ENCODE measurements at places on chromosomes 1 and 21. TPM values are rescaled to one million over a fixed set of nuclear protein-coding genes. Genes with fewer than 3 reads are reported as not detected.
A peak's percentile ranks its signal among the peaks of the same experiment; 100 is the strongest.

Gene CACHD1
- 9.6 TPM for total RNA-seq

Gene FCAMR
- total RNA-seq = 2.2 TPM

GRCh38 chr1:1755426-1755825 lies 22.8 kb downstream of the NADK start:
- no peak for DNase-seq

Gene DFFA
- 26.2 TPM for total RNA-seq

GRCh38 chr1:245285168-245285567 lies 130.4 kb downstream of the KIF26B start:
- DNase-seq = no peak

GRCh38 chr21:14889080-14889810 lies 175.6 kb downstream of the NRIP1 start:
- no peak for DNase-seq

Gene SLC1A7
- 2.4 TPM for total RNA-seq

Gene YBX1
- 499 TPM for total RNA-seq

DNA sequence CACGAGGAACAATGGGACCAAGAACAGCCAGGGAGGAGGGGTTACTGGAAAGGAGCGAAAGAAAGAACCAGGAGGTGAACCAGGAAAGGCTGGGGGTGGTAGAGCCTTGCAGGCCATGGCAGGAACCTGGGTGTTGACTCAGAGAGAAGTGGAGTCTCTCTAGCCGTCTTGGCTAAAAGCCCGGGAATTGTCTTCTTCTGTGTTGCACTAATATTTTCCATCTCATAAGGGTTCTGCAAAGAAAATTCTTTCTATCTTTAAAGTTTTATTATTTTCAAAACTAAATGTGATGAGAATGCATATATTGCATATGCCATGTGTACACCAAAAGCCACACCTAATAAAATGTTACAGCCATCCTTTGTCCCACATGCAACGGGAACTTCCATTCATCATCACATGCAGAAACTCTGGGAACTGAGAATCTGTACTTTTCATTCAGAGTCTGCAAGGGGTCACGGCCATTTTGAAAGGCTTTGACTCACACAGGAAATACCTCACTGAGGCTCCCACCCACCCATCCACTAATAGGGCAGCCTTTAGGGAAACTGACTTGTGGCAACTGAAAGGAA lies 38.0 kb downstream of the ERG start:
- DNase-seq = peak; percentile 57

DNA sequence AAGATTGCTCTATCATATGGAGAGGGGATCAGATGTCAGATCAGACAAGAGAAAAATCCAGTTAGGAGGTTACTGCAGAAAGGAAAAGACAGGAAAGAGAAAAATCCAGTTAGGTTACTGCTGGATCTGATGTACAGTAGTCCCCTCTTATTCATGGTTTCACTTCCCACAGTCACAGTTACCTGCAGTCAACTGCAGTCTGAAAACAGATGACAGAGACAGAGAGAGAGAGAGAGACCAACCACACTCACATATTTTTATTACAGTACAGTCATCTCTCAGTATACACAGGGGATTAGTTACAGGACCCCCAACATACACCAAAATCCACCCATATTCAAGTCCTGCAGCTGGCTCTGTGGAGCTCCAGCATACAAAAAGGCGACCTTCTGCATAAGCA lies 29.3 kb downstream of the NUP133 start:
- no peak for DNase-seq

DNA sequence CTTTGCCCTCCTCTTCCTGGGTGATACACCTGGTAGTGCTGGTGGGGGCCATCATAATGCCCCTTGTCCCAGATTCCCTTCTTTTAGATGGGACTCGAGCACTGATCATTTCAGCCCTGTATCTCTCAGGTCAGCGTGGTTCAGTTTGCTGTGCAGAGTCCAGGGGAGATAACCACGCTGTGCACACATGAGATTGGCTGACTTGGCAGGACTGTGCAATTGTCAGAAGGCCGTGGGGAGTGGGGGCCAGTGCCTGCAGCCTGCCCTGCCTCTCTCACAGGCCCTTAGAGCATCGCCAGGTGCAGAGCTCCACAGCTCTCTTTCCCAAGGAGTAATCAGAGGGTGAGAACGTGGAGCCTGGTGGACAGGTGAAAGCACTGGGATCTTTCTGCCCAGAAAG lies 15.2 kb downstream of the EPHX1 start:
- no peak for DNase-seq

DNA sequence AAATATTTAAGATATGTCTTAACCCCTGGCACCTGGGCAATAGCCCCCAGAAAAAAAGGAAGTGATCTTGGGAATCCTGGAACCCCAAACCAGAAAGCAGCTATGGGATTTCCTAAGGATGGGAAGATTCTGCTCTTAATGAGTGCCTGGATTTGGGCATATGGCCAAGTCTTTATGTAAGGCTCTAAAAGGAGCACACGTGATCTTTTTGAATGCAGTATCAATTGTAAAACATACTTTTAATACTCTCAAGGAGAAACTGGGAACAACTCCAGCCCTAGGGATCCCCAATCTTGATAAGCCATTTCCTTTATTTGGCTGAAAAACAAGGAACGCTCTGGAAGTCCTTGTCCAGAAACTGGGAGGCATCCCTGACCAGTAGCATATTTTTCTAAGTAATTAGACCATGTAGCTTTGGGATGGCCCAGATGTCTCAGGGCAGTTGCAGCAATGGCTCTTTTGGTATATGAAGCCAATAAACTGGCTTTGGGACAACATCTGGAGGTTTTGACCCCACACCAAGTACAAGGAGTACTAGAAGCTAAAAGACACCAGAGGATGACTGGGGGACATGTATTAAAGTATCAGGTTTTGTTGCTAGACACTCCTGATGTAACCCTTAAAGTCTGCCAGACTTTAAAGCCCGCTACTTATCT lies 80.9 kb upstream of the KIAA0040 start:
- no peak for DNase-seq

Gene CLIC6
- total RNA-seq = 0.96 TPM

DNA sequence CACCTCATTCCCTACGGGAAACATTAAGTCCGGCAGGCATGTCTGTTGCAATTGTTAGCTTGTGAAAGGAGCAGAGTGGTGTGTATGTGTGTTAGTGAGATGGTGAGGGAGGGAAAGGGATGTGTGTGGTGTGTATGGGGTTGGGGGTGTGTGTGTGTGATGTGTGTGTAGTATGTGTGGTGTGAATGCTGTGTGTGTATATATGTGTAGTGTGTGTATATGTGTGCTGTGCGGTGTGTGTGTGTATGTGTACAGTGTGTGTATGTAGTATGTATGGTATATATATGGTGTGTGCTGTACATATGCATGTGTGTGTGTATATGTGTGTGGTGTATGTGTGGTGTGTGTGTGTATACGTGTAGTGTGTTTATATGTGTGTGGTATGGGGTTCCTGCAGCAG lies 20.8 kb upstream of the BLACAT1 start:
- DNase-seq = no peak

GRCh38 chr1:182968151-182968741 lies 15.3 kb upstream of the SHCBP1L start:
- peak; percentile 54 for DNase-seq

DNA sequence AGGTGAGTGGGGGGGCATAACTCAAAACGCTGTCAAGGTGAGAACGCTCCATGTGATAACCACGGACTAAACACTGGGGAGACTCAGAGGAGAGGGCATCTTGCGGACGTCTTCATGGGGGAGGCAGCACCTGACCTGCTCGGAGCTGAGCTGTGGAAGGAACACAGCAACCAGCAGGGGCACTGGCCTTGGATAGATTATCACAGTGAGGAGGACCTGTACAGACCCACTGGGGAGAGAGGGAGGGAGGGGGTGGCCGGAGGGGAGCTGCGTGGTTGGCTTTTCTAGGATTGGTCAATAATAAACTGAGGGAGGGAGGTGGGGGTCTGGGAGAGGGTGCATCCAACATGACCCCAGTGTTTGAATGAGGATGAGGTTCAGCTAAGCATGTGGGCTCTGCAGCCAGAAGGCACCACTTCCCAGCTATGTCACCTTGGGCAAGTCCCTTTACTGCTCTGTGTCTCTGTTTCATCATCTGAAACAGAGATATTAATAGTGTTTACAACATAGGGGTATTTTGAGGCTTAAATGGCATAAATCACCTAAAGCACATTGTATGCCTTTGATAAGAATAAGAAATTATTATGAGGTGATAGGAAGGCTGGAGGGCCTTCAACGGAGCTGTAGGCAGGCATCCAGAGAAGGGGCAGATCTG lies 123.3 kb downstream of the GRIK3 start:
- no peak for DNase-seq

- DNase-seq = peak; percentile 7
Observed at GRCh38 chr1:153032677-153033308, 1.8 kb downstream of the SPRR1B start.

Gene FDPS
- 46.9 TPM for total RNA-seq

DNA sequence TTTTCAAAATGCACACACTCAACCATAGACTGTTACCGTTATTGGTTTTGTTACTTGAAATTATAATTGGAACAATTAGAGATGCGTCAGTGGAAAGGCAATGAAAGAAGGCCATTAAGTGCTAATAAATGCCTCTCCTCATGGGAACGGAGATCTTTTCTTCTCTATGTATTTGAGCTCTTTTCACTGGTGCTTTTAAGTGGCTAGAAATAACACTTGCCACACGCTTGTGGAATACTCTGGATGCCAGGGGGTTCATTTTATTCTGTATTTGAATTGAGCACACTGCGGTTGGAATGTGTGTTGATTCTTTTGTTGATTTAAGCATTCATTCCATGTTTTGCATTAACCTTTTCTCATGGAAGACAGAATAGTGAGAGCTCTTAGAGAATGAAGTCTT lies 68.4 kb downstream of the DNM3 start:
- DNase-seq = no peak

Gene PCP4
- total RNA-seq = not detected

Gene SFN
- 21.4 TPM for total RNA-seq

Gene C1orf56
- total RNA-seq = 2.4 TPM

DNA sequence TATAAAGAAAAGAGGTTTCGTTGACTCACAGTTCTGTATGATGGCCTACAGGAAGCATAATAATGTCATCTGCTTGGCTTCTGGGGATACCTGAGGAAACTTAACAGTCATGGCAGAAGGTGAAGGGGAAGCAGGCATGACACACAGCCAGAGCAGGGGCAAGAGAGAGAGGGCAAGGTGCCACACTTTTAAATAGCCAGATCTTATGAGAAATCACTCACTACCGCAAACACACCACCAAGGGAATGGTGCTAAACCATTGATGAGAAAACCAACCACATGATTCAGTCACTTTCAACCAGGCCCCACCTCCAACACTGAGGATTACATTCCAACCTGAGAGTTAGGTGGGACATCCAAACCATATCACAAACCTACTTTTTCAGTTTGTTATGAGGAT lies 245.9 kb upstream of the SGIP1 start:
- no peak for DNase-seq

Gene DMBX1
- total RNA-seq = 1.4 TPM

- no peak for DNase-seq
Observed at GRCh38 chr1:42934541-42935312, 23.9 kb downstream of the SLC2A1 start.

GRCh38 chr21:45780647-45781046 lies 137.1 kb downstream of the PCBP3 start:
- no peak for DNase-seq

GRCh38 chr1:30323352-30323751 lies 400.0 kb downstream of the MATN1 start:
- no peak for DNase-seq

Gene OR2M3
- 1.2 TPM for total RNA-seq

GRCh38 chr1:234400773-234401172 lies 27.5 kb downstream of the COA6 start:
- DNase-seq = no peak

Gene TTLL7
- 92.7 TPM for total RNA-seq

- DNase-seq = no peak
Observed at GRCh38 chr1:201374364-201374763, 3.1 kb downstream of the TNNT2 start.

DNA sequence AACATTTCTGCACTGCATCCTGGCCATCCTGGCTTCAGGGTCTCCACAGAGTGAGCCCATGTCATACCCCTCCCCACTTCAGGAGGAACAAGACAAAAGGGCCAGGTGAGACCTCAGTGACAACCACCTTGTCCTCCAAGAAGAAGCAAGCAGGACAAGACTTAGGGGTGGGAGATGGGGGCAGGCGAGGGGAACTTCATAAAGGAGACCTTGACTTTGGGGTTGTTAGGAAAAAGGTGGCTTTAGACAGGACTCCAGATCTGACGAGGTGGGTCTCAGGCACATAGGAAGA lies 24.0 kb upstream of the SLAMF9 start:
- no peak for DNase-seq

DNA sequence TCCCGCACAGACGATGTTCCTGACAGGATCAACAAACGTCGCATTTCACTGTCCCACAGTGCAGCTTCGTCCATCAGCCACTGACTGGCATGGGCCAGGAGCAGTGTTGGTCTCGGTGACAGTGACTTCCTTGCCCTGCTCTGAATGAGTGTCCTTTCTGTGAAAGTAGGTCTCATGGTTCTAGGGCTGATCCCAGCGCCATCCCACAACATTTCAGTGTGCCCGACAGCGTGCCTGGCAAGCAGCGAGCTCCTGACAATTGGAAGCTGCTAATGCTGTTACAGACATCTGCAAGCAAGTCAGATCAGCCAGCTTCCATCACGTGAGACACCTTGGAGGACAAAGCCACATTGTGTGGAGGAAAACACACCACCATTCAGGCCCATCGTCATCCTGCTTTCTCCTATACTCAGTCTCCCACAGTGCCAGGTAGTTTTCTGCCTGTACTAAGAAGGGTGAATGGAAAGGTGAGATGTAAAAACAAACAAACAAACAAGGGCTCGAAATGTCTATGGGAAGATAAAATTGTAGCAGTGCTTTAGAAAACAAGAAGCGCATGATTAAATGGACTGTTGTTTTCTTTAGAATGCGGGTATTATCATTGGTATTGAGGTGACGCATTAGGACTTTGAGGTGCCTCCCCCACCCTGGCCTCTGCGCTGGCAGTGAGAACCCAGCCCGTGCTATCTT lies 21.9 kb downstream of the ERRFI1 start:
- DNase-seq = no peak

GRCh38 chr1:44068442-44068921 lies 37.2 kb upstream of the SLC6A9 start:
- DNase-seq = no peak

DNA sequence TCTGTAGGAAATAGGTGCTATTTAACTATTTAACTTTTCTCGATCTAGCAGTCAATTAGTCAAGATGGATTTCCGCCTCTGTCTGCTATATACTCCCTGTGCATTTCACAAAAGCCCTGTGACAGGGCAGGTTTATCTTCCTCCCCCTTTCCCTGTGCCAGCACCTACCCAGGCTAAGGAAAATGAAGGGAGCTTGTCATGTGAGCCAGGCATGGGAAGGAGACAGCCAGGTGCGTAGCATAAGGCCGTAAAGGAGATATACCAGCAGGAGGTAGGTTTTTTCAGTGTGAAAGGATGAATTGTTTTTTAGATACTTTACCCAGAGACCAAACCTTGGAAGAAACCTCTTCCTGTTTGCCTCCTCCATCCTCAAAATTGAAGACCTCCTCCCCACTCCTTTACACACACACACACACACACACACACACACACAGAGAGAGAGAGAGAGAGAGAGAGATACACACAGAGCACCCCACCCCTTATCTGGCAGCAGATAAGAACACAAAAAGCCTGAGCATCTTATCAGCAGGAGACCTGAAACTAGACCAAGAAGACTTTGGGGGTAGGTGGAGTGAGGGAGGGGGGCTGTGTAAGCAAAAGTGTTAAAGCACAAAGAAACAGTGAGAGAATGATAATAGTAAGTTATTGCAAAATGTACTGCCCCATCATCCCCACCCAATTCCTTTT lies 12.0 kb upstream of the TARBP1 start:
- peak; percentile 25 for DNase-seq
